ENCODE measurements at places on chromosomes 11 and 22.

DNA sequence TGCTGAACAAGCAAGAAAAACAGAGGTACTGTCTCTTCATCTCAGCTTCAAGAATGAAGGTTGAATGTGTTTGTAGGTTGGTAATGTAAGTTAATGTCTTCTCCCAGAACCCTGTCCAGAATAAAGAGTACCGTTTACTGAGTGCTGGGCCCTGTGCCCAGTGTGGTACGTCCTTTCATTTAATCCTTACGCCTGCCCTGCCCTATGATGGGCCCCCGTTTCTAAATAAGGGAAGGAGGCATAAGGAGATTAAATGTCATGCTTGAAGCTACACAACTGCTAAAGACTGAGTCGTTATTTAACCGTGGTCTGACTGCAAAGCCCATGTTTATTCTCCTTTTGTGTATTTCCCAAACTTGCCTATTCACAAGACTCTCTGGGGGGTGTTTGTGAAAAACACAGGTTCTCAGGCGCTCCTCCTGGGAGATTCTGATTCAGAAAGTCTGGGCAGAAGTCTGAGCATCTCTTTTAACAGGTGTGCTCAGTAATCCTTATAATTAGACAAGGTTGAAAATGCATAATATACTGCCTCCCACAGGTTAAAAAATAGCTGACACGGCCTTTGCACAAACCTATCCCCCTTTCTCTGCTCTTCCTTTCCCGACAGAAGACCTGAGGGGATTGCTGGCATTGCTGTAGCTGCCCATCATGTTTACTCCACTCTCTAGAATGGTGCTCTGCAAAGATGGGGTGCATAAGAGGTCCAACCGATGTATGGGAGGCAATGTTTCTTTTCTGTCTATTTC is 56.3 kb upstream of the ZBTB44 start:
- DNase-seq = no peak

- no peak for DNase-seq
Measured at GRCh38 chr22:47051441-47052071, 289.1 kb downstream of the TBC1D22A start.

DNA sequence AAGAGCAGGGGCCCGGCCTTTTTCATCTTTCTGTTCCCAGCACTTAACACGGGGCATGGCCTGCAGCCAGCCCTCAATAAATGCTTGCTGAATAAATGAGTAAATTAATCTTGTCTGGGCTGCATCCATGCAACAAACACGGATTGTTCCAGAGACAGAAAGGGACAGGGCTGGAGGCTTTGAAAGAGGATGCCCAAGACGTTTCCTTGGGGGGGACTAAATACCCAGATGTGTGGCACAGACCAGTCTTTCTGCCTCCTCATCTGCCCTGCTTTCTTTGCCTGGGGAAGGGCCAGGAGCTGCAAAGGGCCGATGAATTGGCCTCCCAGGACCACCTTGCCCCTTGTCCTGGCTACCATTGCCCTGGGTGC is 40.4 kb downstream of the SHISAL1 start:
- no peak for DNase-seq

DNA sequence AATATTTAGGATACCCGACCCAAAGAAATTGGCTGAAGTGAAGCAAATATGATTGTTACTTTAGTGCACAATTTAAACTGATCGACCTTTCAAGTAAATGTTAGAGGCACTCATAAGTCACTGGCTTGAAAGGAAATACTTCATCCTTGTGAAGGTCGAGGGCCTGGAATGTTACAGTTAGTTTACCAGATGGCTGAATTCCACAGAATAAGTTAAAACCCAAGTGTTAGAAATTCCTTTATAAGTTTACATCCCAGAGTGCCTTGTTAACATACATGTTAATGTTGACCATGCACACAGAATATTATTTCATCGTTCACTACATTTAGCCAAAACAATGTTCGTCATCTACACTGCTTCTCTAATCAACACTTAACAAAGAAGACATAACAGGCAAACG is 235.5 kb upstream of the ANO3 start:
- no peak for DNase-seq

GRCh38 chr11:69611548-69612526 is 29.1 kb upstream of the CCND1 start:
- DNase-seq = no peak

- no peak for DNase-seq
Measured at GRCh38 chr11:11935536-11935935, 72.9 kb downstream of the DKK3 start.

GRCh38 chr11:26828288-26828687 is 106.4 kb upstream of the SLC5A12 start:
- no peak for DNase-seq

- peak; percentile 50 for DNase-seq
Measured at GRCh38 chr22:42294034-42294985, 23.9 kb upstream of the TCF20 start.

DNA sequence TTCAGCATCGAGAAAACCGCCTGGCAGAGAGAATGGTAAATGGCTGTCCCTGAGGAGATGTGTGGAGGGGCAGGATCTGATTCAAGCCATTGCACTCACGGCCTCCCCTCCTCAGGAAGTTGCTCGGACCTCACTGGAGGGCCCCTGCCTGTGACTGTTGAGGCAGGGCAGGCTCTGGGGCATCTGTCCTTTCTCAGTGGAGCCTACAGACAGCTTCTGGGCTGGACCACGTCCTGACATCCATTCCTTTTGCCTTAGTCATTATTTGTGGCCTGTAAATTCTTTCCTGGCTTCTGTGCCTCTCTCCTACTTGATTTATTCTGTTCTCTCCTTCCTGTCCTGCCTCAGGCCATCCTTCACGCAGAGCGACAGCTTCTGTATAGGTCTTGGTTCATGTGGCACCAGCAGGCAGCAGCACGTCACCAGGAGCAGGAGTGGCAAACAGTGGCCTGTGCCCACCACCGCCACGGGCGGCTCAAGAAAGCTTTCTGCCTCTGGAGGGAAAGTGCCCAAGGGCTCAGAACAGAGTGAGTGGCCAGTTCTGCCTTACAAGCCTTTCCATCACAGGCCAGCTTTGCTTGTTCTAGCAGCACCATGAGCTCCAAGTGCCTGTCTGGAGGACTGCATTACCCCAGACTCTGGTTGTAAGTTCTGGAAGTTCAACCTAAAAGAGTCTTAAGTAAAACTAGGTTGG is 59.6 kb downstream of the PISD start:
- no peak for DNase-seq
